ENCODE measurements at places on chromosomes 16 and 17.

- no peak for DNase-seq
Observed at GRCh38 chr16:77043076-77043475, 147.9 kb upstream of the MON1B start.

DNA sequence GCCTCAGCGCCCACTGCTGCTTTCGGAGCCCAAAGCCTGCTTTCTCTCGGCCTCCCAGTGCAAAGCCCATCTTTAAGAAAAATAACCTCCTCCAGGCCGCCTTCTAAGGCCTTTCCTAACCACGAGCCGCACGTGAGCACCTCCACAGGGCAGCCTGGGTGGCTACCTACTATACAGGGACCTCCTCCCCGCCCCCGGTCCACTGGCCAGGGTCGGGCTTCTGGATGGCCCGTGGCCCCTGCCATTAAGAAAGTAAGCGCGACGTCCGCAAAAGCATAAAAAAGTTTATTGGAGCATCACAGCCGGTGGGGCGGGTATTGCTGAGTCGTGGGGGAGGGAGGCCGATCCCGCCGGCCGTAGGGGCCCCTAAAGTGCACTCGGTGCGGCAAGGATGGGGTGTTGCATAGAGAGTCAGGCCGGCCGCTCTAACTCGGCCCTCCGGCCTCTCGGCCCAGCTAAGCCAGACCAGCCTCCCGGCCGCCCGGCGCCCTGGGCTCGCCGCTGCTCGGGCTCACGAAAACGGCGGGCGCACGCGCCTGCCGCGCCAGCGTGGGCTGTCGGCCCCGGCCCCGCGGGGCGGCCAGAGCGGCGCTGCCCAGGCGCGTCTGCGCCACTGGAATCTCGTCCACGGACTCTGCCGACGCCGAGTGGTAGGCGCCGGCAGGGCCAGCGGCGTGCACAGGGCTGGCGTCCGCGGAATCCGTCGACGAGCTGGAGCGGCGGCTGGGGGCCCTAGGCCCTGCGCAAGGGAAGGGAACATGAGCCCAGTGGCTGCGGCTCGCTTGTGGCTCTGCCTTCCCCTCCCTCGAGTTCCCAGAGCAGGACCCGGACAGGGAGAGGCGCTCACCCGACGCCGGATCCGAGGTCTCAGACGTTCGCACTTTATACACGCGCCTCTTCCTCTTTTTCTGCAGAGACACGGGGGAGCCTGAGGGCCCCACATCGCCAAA, 1.1 kb upstream of the TPPP3 start:
- no peak for DNase-seq

DNA sequence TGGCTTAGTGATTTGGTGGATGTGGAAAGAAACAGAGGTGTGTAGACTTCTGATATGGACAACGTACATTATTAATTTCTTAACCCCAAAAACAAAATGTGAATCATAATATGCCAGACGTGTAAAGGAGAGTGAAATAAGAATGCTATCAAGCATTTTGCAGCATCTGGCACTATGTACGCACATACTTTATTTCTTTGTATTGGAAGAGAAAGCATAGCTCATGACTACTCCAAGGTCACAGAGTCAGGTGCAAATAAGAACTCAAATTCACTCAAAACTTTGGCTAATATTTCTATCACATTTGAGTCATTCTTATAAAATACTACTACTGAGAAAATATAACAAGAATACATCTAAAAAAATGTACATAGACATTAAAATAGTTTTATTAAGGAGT, 74.8 kb downstream of the TTC19 start:
- no peak for DNase-seq

GRCh38 chr17:16599537-16599936, 30.5 kb upstream of the ZNF287 start:
- no peak for DNase-seq

DNA sequence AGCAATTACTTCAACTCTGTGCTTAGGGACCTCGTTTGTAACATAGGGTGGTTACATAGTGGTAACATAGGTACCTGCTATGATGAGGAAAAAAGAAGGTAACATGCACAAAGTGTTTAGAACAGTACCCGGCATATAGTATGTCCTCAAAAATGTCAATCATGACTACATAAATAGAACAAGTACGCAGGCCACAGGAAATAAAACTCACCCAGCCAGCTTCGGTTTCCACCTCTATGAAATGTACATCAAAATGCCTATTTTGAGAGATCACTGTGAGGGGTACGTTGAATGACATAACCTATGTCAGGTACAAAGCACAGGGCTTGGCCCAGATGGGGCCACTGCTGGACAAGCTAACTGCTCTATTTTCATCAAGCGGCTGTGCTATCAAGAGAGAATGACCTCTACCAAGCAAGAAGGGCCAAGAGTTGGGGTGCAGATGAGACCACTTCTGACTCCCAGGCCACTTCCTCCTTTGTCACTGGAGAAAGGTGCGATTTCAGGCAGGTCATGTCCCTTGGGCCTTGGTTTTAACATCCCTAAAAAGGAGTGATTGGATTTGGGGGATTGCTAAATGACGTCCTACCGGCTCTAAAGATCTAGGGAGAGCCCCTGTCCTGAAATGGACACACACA, 45.4 kb downstream of the WSB1 start:
- DNase-seq = no peak

DNA sequence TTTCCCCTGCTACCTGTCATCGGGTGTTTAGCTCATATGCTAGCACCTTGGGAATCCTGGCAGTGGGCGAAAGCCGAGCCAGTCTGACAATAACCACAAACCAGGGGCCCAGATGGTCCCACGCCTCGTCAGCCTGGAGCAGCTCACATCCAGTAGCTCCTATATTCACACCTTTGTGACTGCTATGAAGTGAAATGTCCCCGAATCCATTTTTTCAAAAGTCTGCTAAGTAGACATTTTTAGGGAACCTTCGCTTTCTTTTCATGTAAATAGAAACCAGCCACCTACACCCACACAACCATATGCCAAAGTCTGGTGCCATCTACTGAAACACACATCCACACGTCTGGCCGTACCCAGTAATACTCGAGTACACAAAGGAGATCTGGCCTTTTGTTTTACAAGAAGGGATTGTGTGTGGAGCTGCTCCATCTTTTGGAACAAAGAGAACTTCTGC, 176.8 kb downstream of the SLC39A11 start:
- no peak for DNase-seq

DNA sequence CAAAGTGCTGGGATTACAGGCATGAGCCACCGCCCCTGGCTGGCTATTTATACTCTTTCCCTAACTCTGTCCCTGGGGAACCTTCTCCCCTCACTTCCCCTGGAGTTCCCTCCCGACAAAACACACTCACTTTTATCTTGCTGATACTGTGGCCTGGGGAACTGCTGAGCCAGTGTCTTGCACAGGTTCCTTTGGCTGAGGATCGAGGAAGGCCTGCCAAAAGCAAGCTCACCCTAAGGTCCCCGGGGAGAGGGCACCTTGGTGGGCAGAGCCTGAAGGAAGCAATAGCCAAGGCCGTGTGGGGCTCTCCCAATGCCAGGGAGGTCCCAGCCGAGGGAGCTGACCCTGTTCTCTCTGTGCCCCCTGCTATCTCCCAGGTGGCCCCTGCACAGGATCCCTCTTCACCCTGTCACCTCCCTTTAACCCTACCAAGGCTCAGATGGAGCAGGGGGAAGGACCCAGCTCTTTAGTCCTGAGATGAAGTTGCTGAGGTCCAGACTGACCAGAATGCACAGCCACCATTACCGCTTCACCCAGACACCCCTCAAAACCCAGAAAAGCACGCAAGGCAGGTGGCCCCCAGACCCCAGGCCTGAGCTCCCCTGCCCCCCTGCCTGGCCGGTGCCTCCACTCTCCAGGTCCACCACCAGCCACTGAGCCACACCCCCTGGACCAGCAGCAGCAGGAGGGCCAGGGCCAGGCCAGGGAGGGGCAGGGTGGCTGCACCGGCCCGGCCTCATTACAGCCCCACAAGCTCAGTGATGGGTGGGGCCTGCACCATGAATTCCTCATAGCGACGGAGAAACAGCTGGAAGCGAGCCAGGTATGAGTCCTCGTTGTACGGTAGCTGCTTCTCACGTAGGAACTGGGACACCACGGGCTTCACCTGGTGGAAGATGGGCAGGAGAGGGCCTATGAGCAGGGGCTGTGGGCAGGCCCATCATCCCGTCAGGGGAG, 5.1 kb upstream of the FDXR start:
- DNase-seq = no peak

- no peak for DNase-seq
Observed at GRCh38 chr16:2044541-2044940, 3.1 kb downstream of the NTHL1 start.

DNA sequence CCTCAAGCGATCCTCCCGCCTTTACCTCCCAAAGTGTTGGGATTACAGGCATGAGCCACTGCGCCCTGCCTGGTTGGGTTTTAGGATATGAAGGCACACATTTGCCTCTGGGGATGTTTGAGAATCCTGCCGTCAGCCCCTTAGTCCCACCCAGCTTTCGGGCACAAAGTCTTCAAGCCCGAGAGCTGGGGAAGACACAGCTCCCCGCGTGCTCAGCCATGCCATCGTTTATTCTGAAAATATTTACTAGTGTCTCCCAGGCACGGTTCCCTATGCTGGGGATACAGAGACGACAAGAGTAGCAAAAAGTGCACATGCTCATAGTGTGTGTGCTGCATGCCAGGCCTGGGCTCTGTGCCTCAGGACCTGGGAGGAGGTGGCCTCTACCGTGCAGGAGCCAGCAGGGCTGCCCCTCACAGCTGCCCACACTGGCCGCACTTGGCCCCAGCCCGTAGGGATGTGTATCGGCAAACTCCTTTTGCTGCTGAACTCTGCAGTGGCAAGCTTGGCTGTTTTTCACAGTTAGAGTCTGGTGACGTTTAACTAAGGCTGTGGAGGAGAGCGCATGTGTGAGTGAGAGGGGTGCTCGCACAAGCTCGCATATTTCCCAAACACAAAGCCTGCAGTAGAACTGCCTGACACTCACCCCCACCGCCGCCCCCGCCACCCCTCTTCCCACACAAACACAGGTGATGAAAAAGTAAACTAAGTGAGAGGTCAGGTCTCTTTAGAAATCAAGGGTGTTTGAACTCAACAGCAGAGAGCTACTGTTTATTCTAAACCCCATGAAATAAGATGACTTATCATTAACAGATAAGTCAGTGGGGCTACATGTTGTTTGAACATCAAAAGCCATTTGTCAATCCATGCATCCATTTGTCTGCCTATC, 266.4 kb downstream of the MRTFB start:
- no peak for DNase-seq

GRCh38 chr16:694187-694862, 4.1 kb upstream of the WDR24 start:
- DNase-seq = no peak

GRCh38 chr17:3685174-3685573, 10.8 kb downstream of the P2RX5 start:
- DNase-seq = no peak

DNA sequence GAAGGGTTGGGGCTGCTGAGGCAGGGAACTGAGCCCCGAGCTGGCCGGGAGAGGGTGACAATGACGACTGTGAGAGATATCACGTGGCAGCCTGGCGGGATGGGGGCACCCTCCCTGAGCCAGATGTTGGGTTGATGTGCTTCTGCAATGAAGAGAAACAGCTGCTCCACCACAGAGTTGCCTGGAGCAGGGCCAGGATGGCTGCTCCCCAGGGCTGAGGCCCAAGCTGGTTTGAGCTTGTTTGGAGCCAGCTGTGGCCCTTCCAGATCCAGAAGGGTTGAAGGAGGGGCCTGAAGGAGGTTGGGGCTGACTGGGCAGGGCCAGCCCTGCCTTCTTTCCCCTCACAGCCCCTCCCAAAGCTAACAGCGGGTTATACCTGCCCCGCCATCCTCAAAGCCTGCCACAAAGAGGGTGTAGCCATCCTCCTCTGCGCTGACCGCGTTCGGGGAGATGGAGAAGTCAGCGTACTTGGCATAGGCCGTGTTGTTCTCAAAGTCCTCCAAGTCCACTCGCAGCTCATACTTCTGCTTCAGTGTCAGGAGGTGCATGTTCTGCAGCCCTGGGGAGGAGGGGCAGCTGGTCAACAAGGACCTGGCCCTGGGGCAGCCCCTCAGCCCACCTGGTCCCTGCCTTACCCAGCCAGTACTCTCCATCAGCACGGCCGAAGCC, 2.1 kb downstream of the MFAP4 start:
- DNase-seq = no peak

- DNase-seq = peak; percentile 78
Observed at GRCh38 chr16:77298418-77299360, 99.5 kb downstream of the SYCE1L start.

DNA sequence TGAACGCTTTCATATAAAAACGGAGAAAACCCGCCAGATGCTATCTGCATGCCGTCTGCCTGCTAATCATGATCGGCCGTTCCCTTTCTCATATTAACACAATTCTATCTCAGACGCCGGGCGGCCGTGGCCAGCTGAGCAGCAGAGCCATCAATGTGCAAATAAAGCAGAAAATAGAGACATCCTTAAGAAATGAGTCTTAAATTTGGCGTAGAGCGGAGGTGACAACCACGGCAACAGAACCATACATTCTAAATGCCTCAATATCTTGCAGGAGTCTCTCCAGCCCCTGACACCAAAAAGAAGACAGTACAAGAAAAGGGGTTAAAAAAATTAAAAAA, 2.7 kb upstream of the IRX5 start:
- no peak for DNase-seq

- DNase-seq = no peak
Observed at GRCh38 chr16:22979038-22979437, 165.1 kb downstream of the HS3ST2 start.

GRCh38 chr16:880471-881171, 80.1 kb upstream of the GNG13 start:
- no peak for DNase-seq

- no peak for DNase-seq
Observed at GRCh38 chr17:61701334-61701733, 110.3 kb upstream of the NACA2 start.

DNA sequence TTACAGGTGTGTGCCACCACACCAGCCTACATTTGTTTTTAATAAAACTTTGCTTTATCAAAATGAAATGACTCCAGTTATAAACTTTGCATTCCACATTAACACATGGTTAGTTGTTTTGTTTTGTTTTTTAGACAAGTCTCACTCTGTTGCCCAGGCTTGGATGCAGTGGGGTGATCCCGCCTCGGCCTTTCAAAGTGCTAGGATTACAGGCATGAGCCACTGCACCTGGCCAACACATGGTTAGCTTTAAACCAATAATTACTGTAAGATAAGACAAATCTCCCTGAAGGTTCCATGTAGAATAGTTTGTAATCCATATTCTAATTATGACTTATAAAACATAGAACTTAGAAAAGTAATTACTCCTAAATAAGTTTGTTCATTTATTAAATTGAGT, 89.8 kb upstream of the MED13 start:
- DNase-seq = no peak

DNA sequence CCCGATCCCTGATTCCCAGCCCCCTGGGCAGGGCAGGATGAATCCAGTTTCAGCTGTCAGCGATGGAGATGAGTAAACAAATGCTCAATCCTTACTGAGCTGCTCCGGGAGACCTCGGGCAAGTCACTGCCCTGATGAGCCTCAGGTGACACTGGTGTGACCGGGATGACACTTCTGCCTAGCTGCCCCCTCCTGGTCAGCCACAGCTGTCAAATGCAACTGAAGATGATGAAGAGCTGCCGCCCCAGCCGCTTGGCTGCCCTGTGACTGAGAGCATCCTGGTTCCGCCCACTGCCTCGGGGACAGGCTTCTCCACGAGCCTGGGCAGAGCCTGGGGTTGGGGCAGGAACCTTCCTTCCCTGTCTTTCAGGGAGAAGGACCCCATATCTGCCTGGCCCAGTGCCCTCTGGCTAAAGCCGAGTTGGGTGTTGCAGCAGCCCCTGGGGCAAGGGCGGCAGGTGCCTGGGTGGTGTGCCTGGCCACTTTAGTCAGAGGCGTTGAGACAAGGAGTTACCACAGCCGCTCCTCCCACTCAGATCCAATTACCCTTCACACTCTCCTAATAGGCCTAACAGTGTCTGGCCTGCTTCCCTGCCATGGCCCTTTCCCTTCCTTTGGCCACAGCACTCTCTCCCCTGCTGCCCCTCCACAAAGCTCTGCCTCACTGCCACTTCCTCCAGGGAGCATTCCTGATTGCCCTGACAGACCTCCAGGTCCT, 5.5 kb downstream of the CCL17 start:
- no peak for DNase-seq

All from HTR-8/SVneo (cell line).